ENCODE measurements at places on chromosomes 16 and 17. TPM values are rescaled to one million over a fixed set of nuclear protein-coding genes. Genes with fewer than 3 reads are reported as not detected.

The RNF222 gene
- 0.05 TPM for polyA plus RNA-seq

The PRR11 gene
- 17.8 TPM for polyA plus RNA-seq

The P2RX1 gene
- 2.0 TPM for polyA plus RNA-seq

The KRTAP4-4 gene
- polyA plus RNA-seq = not detected

The RHOT2 gene
- 70.3 TPM for polyA plus RNA-seq

The SLC47A2 gene
- polyA plus RNA-seq = 0.29 TPM

The CHST4 gene
- polyA plus RNA-seq = not detected

The CACNG3 gene
- polyA plus RNA-seq = not detected

The PLA2G10 gene
- polyA plus RNA-seq = not detected

The SPNS3 gene
- polyA plus RNA-seq = 1.2 TPM

The RTN4RL1 gene
- 0.42 TPM for polyA plus RNA-seq

The KRTAP4-8 gene
- not detected for polyA plus RNA-seq

DNA sequence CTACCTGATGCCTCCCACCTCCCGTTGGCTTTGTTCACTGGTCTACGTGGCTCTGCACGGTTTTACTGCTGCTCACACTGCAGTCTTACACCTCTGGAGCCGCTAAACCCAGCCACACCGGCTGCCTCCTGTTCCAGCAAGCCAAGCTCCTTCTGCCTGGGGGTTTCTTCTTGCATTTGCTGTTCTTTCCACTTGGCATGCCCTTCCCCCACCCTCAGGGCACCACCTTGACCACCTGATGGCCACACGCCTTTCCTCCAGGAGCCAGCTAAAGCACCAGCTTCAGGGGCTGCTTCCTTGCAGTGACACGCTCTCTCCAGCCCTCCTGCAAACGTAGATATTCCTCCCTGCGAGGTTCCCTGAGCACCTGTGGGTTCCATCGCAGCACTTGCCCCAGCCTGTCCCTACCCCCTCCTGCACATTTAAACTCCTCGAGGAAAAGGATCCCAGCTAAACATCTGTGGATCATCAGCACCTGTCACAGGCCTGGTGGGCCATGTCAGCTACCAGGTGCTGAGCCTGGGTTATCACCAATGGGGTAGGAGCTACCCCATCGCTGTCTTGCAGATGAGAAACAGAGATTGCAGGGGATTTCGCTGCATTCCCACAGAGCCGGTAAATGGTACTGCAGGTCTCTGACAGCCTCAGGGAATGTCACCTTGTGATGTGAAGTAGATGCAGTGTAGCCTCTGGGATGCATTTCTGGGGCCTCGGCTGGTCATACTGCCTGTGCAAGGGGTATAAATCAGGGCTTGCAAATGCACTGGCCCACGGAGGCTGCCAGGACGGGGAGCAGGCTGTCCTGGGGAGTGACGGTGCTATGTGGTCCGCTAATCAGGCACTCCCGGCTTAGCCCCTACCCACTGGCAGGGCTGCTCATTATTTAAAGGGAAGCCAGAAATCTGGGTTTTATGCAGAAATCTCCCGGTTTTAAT, 285.2 kb downstream of the CPPED1 start:
- no peak for DNase-seq

DNA sequence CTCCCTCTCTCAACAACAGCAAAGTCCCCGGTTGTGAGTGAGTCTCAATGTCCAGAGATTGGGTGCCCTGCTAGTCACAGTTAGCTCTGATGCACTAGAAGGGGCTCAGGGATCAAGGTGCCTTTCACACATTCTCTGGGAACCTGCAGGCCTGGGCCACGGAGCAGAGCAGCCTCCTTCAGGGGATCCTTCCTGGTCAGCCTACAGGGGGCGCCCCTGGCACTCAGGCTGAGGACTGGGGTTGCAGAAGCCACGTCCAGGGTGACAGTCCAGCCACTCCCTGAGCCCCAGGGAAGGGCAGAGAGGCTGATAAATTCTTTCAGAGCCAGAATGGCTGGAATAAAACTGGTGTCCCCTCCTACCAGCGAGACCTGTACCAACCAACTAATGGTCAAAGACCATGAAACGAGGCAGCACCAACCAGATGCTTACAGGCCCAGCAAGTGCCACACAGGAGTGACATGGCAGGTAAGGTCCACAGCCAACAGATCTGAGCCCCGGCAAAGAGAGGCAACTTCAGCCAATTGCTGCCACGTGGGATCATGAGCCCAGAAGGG, 43.5 kb downstream of the ST3GAL2 start:
- DNase-seq = peak; percentile 12

DNA sequence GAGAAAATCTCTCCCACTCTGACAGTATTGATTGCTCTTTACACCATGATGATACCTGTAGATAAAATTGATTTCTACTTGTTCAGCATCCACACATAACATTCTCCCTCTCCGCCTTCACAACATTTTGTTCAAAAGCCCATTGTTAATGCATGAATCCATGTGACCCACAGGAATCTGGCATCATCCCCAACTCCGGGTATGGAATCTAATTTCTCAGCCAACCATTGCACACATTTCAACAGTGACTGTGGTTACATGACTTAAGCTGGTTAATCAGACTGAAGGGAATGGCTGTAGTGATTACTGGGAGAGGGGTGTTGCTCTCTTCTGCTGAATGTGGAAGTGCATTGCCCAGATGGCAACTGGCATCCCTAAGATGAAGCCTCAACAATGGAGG, 161.4 kb upstream of the C16orf82 start:
- no peak for DNase-seq

DNA sequence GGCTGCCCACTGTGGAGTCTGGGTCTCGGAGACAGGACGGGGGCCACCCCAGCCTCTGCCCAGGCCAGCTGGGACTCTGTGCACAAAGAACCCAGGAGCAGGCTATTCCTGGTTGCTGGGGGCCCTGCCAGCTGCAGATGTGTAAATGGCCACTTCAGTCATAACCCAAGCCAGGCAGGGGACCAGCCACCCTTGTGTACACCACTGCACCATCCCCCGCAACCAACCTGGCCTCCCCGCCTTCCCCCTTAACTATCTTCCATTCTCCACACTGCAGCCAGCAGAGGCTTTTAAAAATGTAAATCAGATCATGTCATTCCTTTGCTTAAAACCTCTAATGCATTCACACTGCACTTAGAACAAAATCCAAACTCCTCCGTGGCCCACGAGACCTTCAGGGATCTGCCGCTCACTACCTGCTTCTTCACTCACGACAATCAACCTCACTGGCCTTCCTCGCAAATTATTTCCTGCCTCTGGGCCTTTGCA, 28.3 kb downstream of the RTN4RL1 start:
- no peak for DNase-seq

DNA sequence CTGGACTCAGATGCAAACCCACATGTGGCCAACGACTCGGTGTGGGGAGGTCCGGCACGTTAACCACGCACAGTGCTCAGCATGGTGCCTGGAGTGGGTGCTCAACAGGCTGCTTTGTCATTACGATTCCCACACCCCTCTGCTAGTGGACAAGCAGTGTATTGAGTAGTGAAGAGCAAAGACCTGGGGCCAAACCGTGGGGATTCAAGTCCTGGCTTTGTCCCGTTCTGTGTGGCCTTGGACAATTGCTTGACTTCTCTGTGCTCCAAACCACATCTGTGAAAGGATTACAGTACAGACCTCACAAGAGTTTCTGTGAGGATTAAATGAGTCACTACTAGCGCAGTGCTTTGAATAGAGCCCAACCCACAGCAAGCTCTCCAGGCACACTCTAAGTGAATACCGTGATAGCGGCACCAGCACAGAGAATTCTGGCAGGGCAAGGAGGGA, 33.8 kb downstream of the TRPV2 start:
- no peak for DNase-seq

GRCh38 chr16:17213025-17213424, 257.7 kb downstream of the XYLT1 start:
- no peak for DNase-seq

GRCh38 chr17:28494445-28495188, 11.5 kb upstream of the FOXN1 start:
- DNase-seq = peak; percentile 61

- DNase-seq = no peak
Measured at GRCh38 chr16:56882077-56882800, 17.2 kb downstream of the SLC12A3 start.

DNA sequence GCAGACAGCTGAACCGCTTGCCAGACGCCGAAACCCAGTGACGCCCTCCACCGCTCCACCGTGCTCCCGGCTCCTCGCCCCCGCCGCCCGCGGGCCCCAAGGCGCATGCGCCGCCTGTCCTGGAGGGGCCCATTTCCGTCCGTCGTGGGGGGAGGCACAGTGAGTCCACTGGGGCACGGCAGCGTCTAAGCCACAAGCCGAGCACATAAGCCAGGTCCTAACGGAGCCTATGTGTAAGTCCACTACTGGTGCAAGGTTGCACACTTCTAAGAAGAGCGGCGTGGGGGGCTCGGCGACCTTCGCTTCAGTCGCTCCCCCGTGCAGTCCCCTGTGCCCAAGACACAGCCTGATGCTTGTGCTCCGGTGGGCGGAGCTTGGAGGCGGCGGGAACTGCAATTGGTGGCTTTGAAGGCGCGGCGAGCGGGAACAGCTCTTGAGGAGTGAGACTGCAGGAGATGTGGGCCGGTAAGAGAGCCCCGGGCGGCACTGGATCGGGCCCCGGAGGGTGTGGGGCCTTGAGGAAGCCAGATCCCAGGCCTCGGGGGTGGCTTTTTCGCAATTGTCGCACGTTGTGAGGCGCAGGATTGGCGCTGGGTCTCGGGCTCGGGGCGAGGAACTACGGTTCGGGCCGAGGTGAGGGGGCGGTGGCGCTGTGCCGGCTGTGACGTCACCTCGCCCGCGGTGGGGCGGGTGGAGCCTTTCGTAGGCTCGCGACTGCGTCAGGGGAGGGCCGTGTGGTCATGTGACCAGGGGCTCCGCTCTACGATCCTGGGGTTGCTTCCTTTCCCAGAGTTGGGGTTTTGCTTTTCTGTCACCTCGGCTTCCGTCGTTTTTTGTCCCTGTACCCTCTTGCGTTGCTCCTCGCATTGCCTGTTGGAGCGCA, at the start of the genes CENPN and CMC2:
TSS of gene CENPN (plus strand) at position 402 of the 883 bp plus-strand sequence. CDS start 4,726 bp downstream, outside the sequence.
TSS of gene CMC2 (minus strand) at position 73 of the 883 bp plus-strand sequence. CDS start 9,491 bp downstream, outside the sequence.
- peak; percentile 100 for DNase-seq

- no peak for DNase-seq
Measured at GRCh38 chr17:11625878-11626277, 27.6 kb downstream of the DNAH9 start.

GRCh38 chr17:35080536-35080935, 17.0 kb upstream of the RFFL start:
- no peak for DNase-seq

DNA sequence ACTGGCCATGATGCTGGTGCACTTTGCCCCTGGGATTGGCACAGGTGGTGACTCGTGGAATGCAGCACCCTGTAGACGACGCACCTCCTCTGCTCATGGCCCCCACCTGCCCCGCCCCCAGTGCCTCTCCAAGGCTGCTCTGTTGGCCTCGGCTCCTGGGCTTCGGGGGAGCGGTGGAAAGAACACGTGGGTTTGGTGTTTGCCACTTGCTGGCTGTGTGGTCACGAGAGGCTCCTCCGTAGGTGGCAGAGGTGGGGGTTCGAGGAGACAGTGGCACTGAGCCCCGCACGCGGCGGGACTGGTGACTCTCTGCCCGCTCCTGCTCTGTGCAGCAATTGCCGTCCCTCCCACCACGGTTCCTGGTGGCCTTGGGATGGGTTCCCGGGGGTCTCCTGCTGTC, 82.8 kb upstream of the ZNF750 start:
- no peak for DNase-seq

GRCh38 chr17:79878329-79878947, 39.2 kb upstream of the CBX4 start:
- DNase-seq = no peak

DNA sequence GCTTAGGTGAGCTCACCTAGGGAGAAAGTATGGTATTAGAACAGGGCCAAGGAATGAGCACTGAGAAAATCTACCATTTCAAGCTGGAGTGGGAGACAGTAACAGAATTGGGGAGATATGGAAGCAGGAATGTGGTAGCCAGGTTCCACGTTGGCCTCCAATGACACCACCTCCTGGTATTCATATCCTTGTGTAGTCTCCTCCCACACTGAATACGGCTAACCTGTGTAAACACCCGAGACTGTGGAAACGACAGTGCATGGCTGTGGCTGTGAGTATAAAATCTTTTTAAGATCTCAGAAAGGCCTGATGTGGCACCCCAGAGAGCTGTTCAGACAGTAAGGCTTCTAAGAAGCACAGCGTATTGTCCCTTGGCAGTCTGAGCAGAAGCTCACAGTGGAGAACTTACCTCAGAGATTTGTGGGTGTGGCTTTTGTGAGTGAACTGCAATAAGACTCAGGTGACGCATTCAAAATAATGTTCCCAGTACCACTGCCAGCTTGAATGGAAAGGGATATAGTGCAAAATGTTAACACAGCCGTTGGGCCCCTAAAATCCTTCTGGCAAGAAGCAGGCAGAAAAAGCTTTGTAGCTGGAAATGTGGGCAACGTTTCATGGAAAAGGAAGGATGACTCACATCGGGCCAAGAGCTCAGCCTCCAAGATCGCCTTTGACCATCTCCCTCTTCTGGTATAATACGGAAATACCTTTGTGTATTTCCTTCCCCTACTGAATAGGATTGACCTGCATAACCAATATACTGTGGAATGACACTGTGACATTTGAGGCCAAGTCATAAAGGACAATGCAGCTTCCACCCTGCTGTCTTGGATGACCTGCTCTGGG, 14.4 kb downstream of the SDR42E1 start:
- no peak for DNase-seq

- DNase-seq = no peak
Measured at GRCh38 chr17:2703606-2704005, 8.0 kb downstream of the CLUH start.

- peak; percentile 86 for DNase-seq
Measured at GRCh38 chr17:41812381-41813151, at the start of gene FKBP10. Gene FKBP10, plus strand, starts transcription at chr17:41813004. Its CDS starts 31 bp downstream, at chr17:41813035.

DNA sequence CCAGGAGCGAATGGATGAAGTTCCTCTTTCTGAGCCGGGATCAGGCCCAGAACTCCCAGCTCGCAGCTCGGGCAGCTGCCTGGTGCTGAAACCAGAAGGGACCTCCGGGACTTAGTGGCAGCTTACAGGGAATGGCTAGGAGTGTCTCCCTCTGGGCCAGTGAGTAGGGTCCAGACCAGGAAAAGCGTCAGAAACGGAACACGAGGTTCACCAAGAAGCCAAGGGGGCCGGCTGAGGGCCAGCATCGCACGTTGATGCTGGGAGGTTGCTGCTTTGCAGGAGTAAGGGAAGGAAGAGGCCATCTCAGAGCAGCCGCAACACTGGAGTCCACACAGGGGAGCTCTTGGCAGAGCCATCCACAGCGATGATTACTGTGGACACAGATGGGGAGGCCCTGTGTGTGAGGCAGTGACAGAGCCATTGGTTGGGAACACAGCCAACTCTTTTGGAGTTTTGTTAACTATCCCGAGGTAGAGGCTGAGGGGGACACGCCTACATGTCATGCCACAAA, 74.0 kb upstream of the CREBBP start:
- DNase-seq = no peak

GRCh38 chr17:10614536-10615155, 42.5 kb downstream of the MYH3 start:
- DNase-seq = peak; percentile 24

- no peak for DNase-seq
Measured at GRCh38 chr17:43365356-43365755, 33.4 kb upstream of the ARL4D start.

GRCh38 chr17:80478487-80479245, 2.3 kb upstream of the NPTX1 start:
- DNase-seq = no peak

- DNase-seq = no peak
Measured at GRCh38 chr17:65509032-65509431, 52.4 kb downstream of the AXIN2 start.
